ENCODE measurements at places on chromosomes 2 and 18. TPM values are rescaled to one million over a fixed set of nuclear protein-coding genes. Genes with fewer than 3 reads are reported as not detected.

Gene ASAP2
- total RNA-seq = 36.3 TPM

Gene SCN7A
- total RNA-seq = 15.0 TPM

DNA sequence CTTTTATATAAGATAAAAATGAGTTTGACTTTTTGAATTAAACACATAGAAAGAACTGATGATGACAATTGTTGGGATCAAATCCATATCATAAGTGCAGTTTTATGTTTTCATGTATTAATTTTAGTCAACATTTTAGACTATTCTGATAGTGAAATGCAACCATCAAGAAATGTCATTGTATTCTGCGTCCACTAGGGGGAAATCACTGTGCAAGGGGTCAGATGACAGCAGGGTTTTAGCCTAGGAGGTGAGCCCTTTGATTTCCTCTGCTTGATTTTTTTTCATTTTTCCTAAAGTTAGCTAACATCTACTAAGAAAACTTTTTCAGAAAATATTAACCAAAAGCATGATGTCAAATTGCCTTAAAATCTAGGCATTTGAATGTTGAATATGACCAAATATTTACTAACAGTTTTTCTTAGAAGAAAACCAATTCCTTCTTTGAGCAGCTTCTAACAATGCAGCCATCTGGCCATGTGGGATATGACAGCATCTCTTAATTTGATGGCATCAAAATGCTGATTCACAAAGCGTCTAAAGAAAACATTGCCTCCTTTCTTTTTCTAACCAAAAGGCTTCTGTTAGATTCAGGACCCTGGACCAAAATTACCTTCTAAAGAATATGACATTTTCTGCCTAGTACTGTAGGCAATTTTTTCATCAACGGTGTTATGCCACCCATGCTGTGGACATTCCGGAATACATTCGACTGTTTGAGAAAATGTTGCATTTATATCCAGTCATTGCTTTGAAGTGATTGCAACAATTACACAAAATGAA is 141.5 kb downstream of the SPHKAP start:
- H3K4me1 ChIP-seq = no peaks in the 10 kb centered on the region
- H3K27ac ChIP-seq = no peak overlapping the region
- no peaks in the 10 kb centered on the region for H3K36me3 ChIP-seq
- DNase-seq = no peak

GRCh38 chr2:54279385-54279784 is 23.4 kb upstream of the TSPYL6 start:
- H3K4me1 ChIP-seq = no peaks in the 10 kb centered on the region
- no peak for DNase-seq
- H3K27me3 ChIP-seq = no peaks in the 10 kb centered on the region
- no peak overlapping the region for H3K27ac ChIP-seq
- H3K4me3 ChIP-seq = no peak overlapping the region

- no peak overlapping the region for H3K4me3 ChIP-seq
- DNase-seq = no peak
- H3K27me3 ChIP-seq = no peaks in the 10 kb centered on the region
- no peak overlapping the region for H3K27ac ChIP-seq
- no peaks in the 10 kb centered on the region for H3K36me3 ChIP-seq
Observed at GRCh38 chr2:128692895-128693742, 374.5 kb upstream of the HS6ST1 start.

DNA sequence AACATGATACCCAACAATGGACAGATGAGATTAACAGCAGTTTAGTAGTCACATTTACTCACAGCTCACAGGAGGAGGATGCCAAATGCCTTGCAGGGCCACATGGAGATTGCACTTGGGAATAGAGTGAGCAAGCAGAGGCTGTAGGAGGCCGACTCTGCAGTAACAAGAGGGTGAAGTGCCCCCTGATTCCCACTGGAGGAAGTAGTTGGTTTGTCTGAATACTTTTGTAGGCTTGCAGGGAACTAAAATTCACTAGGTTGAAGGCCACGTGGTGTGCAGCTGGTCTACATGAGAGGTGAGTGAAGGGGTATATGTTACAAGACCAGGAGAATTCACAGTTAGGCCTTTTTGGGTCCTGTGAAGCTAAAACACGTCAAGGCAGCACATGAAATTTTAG is 419.3 kb upstream of the TNP1 start:
- H3K27ac ChIP-seq = peak overlapping the region; percentile 24
- H3K27me3 ChIP-seq = no peaks in the 10 kb centered on the region
- H3K4me3 ChIP-seq = no peak overlapping the region
- no peaks in the 10 kb centered on the region for H3K36me3 ChIP-seq

DNA sequence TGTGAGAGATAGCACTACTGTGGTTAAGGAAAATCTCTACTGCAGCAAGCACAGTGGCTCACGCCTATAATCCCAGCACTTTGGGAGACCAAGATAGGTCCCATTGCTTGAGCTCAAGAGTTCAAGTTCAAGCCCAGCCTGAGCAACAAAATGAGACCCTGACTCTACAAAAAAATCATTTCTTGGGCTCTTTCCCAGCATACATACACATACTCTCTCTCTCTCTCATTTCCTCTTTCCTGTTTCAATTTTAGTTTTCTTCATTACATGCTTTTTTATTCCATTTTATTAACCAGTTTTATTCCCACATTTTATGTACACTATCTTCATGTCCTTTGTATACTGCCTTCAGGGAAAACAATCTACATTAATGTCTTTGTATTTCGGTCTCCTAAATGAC is 14.6 kb downstream of the WDR33 start:
- no peaks in the 10 kb centered on the region for H3K27me3 ChIP-seq
- no peak overlapping the region for H3K4me3 ChIP-seq
- no peaks in the 10 kb centered on the region for H3K36me3 ChIP-seq
- DNase-seq = no peak
- H3K27ac ChIP-seq = no peak overlapping the region
- H3K4me1 ChIP-seq = peaks cover 41% of the 10 kb centered on the region

- H3K4me1 ChIP-seq = no peaks in the 10 kb centered on the region
- no peaks in the 10 kb centered on the region for H3K36me3 ChIP-seq
- no peaks in the 10 kb centered on the region for H3K27me3 ChIP-seq
- H3K4me3 ChIP-seq = no peak overlapping the region
Observed at GRCh38 chr18:3871687-3872086, 421.7 kb downstream of the TGIF1 start.
